Hematopoietic multipotent progenitor cell treated with erythropoietin and hydrocortisone succinate and interleukin-3 and kit ligand, for 6 days (in vitro differentiated cells): ENCODE measurements at places on chromosomes 6 and 20.

DNA sequence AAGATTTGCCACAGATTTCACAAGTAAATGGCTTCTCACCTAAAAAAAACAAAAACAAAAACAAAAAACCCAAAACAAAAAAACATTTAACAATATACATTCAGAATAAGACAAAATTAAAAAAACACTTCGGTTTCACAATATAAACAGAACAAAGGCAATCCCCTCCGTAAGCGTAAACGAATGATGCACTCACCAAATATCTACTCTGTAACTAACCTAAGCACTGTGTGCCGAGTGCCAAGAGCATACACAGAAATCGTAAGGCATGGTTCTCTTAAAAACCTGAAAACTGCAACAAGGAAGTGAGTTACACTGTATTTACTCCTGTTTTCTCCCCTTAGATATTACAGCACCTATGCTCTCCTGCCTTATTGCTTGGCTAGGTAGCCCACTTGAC, 12.1 kb upstream of the MICAL1 start:
- no peak for DNase-seq

GRCh38 chr6:7821426-7821825, 89.2 kb downstream of the TXNDC5 start:
- DNase-seq = no peak

DNA sequence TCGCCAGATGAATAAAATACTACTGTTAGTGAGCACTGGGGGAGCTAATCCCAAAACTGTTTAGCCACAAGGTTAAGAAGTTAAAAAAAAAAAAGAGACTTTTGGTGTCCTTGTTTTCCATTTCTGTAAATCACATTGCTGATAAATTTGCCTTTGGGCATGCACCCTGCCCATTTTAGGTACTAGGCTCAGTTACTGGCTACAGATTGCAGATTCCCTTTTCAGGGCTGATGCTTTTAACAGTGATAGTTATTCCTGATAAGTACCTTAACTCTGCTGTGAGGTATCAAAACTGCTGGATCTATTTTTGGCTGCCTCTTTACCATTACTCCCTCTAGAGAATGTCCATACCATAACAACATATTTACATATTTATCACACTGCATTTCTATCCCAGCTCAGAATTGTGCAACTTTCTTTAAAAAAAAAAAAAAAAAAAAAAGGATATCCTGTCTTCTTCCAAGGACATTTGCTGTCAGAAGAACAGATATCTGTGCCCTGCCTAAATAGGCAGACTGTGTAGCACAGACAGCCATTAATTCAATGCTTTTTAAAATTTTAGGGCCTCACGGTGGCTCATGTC, 94.5 kb downstream of the SSR1 start:
- no peak for DNase-seq

- DNase-seq = no peak
Observed at GRCh38 chr20:62048821-62049291, 16.8 kb downstream of the TAF4 start.

DNA sequence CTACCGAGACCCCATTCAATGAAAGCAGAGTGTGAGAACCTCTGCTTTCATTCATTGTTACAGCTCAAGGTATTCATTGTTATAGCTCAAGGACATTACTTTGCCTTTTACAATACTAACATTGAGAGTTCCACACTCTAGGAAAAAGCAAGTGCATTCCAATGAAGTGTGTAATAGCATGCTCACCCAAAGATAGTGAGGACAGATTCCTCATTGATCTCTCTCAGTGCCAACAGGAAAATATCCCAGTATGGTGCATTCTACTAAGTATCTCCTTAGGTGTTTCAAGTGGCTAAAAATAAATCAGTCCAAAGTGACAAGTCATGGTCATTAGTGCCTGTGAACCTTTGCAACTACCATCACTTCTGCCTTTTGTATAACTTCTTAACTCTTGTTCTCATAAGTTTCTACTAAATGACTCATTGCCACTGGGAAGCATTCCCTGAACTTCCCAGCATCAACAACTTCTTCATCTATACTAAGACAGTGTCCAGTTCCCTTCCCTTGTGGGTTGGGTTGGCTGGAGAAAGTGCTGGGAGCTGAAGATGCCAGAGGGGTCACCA, 140.7 kb upstream of the STXBP5 start:
- DNase-seq = no peak

- no peak for DNase-seq
Observed at GRCh38 chr20:50398821-50399554, 111.2 kb upstream of the PTPN1 start.
